ENCODE measurements at places on chromosomes 6 and 20. TPM values are rescaled to one million over a fixed set of nuclear protein-coding genes. Genes with fewer than 3 reads are reported as not detected.

The PTPRT gene
- not detected for total RNA-seq

The NFKBIE gene
- 7.5 TPM for total RNA-seq

The NOL7 gene
- total RNA-seq, result 21.3 TPM

The IP6K3 gene
- total RNA-seq, result 0.18 TPM

The RIPPLY2 gene
- total RNA-seq, result not detected

The TMEM244 gene
- total RNA-seq, result 0.28 TPM

The ARFGEF2 gene
- total RNA-seq, result 40.5 TPM

The TGM3 gene
- not detected for total RNA-seq

Data from IMR-90 (cell line).